ENCODE measurements at places on chromosomes 3 and 15.

- no peak for DNase-seq
Measured at GRCh38 chr3:113685124-113685523, 11.3 kb downstream of the USF3 start.

GRCh38 chr3:53726643-53727042 is 119.6 kb downstream of the CHDH start:
- DNase-seq: no peak

- DNase-seq: no peak
Measured at GRCh38 chr3:38011111-38011510, 18.3 kb downstream of the PLCD1 start.

DNA sequence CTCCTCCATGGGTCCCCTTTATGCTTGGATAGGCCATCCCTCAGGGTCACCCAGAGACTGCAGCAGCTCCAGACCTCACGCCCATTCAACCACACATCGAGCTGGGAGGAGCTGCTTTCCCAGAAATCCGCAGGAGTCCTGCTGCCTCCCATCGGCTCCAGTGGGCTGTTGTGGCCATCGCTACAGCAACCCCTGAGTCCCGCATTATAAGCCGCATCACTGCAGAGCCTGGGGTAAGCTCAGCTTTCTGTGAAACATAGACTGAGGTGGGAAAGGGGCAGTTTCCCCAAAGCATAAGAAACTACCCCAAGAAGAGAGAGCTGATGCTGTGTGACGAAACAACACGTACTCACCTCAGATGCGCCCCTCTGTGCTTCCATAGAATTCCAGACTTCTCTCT is 35.7 kb downstream of the MRPL46 start:
- no peak for DNase-seq

GRCh38 chr3:17469520-17469919 is 272.9 kb downstream of the TBC1D5 start:
- DNase-seq: no peak

GRCh38 chr3:147189016-147189415 is 217.3 kb downstream of the ZIC4 start:
- no peak for DNase-seq
